Left colon (tissue), 2 donors: ENCODE measurements at places on chromosomes 2 and 18. TPM values are rescaled to one million over a fixed set of nuclear protein-coding genes. Genes with fewer than 3 reads are reported as not detected.

Gene ALK
- total RNA-seq, result 0.25 TPM

Gene ABCG5
- total RNA-seq, result 0.09 TPM

Gene BOLL
- total RNA-seq, result not detected

Gene CNOT9
- 39.1 TPM for total RNA-seq

Gene NDUFS1
- total RNA-seq, result 169 TPM

DNA sequence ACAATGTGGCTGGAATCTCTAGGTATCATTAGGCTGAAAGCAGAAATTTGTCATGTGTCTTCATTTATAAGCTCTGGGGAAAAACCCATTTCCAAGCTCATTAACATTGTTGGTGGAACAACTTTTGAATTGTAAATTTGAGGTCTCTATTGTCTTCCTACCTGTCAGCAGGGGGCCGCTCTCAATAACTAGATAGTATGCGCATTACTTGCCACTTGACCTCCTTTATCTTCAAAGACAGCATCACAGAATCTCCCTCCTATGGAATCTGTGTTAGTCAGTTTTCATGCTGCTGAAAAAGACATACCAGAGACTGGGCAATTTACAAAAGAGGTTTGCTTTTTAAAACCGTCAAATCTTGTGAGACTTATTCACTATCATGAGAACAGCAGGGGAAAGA, 223.1 kb downstream of the CALCRL start:
- no peak for DNase-seq

- DNase-seq, result peak; percentile 12
Observed at GRCh38 chr2:240964704-240965295, 33.6 kb upstream of the SNED1 start.
